ENCODE measurements at places on chromosomes 4 and X.

GRCh38 chr4:13007802-13008470 is 476.2 kb downstream of the RAB28 start:
- no peak for DNase-seq

DNA sequence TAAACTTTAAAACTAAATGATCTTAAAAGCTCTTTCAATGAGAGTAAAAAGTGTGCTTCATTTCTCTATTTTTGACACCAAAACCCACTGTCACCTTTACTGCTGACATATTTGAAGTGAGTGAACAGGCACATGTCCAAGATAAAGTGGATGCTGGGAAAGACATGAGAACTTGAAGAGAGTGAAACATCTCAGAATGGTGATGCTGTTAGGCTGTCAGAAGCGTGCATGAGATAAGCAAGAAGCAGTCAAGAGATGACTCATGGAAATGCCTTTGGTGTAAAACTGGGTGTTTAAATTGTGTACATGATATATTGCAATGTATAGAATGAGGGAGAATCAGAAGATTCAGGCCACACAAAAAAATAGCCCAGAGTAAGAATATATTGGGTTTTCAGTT is 21.8 kb upstream of the GBA3 start:
- DNase-seq: no peak

- DNase-seq: no peak
These were observed 24.9 kb upstream of the HUWE1 start for GRCh38 chrX:53711436-53711835.

DNA sequence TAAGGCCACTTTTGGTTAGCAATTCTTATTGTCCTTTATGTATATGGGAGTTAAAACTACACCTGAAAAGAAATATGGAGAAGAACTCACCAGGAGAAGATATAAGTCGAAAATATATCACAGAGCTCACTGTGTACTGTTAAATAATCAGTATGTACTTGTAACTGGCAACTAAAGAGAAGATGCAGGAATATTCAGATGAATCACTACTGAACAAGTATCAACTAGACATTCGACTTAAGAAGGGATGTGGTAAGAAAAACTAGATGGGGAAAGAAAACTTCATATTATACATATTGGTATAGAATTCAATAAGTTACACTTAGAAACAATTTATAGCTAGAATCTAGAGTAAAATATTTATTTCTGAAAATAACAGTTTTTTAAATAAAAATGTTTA is 230.0 kb downstream of the CAMK2D start:
- no peak for DNase-seq

DNA sequence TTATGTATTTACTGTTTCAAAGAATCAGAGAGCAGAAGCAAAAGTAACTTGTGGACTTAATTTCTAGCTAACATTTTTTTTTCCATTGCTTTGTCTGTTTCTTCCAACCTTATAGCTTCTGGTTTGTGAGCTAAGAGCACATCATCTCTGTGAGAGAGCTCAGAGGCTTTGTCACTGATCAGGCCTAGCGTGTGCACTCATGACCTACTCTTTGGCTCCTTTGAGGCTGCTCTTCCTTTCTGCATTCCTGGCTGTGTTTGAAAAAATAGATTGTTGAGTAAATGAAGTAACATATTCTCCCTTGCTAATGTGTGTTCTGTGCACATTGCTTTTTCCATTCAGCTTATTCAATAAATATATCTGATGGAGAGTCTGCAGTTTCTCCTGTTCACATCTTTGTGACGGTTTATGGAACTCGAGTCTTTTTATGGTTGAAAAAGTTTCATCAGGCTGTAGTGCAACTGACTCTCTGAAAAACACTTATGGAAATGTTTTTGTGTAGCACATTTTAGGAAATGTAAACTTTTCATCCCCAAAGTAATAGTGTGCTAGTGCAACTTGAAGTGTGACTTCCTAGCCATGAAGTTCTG is 133.0 kb downstream of the RAPGEF2 start:
- DNase-seq: no peak

GRCh38 chrX:17527135-17527701 is 152.2 kb downstream of the NHS start:
- DNase-seq: no peak

- no peak for DNase-seq
These were observed 105.5 kb downstream of the MAML3 start for GRCh38 chr4:140048419-140048995.

- DNase-seq: no peak
These were observed 181.4 kb upstream of the PDE5A start for GRCh38 chr4:119810001-119810400.

DNA sequence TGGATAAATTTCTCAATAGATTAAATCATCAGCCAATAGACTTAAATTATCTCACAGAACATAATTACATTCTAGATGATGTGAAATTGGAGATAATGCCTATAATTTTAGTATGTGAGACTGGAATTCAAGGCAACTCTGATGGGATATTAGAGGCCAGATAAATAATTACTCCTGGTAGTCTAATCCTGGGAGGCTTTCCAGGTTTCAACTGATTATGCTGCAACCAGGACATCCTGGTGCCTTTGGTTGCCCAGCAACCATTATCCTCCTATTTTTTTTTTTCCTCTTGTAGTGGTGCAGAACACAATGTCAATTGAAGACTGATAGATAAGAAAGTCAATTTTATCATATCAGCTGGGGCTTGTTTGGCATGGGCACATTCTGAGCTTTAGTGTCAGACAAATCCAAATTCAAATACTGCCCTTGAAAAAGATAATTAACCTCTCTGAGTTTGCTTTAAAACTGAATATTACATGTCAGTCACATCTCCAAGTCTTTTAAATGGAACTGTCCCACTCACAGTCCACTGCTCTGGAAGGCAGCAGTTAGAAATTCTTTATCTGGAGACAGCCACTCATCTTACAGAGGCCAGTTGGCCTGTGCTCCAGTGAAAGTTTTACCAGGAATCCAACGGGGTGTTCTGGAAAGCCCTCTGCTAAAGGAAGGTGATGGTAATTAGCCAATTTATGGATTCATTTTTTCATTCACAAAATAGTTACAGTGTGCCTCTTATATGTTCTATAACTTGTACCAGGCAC is 95.3 kb upstream of the GUCY1A1 start:
- DNase-seq: no peak

GRCh38 chrX:68895341-68895755 is 66.5 kb downstream of the EFNB1 start:
- no peak for DNase-seq

GRCh38 chr4:55880652-55881280 is 27.3 kb downstream of the EXOC1 start:
- no peak for DNase-seq

- no peak for DNase-seq
These were observed 18.9 kb upstream of the CXCL8 start for GRCh38 chr4:73721435-73721834.

GRCh38 chrX:110519906-110520452 is 161.3 kb downstream of the RTL9 start:
- DNase-seq: no peak

GRCh38 chr4:141647966-141648365 is 11.6 kb downstream of the IL15 start:
- no peak for DNase-seq

GRCh38 chrX:20517565-20517964 is 250.9 kb upstream of the RPS6KA3 start:
- no peak for DNase-seq

DNA sequence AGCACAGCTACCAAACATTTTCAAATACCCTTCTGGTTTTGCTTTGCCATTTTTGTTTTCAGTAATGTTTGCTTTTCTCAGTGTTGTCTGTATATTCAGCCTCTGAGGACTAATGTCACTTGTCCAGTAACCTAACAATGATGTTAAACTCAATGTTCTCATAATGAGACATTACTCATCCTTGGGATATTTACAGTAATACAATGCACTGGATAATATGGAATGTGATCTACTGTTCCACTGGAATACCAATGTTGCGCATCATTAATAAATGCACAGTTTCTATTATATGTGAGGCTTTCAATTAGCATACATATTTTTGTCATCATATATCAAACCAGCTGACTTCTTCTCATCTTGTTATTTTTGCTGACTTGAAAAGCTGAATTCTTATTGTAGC is 259.1 kb downstream of the SH2D1A start:
- DNase-seq: no peak

GRCh38 chrX:79466636-79467035 is 99.5 kb upstream of the ITM2A start:
- no peak for DNase-seq

DNA sequence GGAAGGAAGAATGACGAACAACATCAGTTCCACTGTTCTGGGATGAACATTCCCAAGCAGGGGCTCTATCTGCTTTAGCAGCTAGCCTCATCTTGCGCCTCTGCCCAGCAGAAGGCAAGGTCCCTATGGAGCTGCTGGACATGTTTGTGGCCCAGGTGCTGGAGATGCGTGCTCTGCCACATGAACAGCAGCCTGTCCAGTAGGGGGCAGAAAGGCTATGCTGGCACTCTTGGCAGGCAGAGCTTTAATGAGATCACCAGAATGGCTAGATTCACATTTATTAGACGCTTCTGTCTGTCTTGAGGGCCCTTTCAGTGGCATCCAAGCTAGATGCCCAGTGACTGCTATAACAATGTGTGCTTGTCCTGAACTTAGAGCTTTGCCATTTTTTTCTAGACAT is 1826.0 kb downstream of the STIM2 start:
- DNase-seq: peak; percentile 27

DNA sequence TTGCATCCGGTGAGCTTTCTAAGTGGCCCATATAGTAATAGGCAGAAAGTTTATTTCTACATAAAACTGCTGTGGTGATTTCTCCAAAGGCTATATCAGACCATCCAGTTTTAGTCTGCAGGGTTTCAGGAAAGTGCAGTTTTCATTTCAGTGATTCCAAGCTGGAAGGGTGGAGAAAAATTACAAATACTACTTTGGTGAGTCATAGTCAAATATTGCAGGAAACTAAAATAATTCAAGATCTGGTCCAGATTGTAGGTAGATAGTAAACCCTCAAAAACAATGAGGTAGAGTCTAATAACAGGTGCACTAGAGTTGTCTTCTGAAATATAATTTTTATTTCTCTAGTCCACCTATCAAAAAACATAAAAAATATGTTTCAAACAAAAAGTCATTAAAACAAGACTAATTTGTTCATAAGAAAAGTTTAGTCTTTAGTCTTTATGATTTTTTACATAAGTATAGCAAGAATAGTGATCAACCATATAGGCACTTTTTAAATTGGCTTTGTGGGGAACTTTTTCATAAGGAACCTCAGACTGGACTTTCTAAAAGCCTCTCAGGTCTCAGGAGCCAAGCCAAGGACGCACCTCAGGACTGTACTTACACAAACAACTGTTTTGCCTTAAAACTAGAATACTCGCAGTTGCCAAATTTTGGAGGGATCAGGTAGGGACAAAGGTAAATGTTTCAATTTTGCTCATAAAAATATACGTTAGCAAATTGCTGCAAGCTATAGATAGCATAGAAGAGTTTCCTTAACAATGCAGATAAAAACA is 101.8 kb upstream of the TLR3 start:
- no peak for DNase-seq

- no peak for DNase-seq
These were observed 42.1 kb upstream of the SH3RF1 start for GRCh38 chr4:169312690-169313422.

GRCh38 chr4:86451560-86452330 is 91.9 kb upstream of the MAPK10 start:
- no peak for DNase-seq

- DNase-seq: no peak
These were observed 6.3 kb downstream of the FMR1 start for GRCh38 chrX:147917700-147918695.

DNA sequence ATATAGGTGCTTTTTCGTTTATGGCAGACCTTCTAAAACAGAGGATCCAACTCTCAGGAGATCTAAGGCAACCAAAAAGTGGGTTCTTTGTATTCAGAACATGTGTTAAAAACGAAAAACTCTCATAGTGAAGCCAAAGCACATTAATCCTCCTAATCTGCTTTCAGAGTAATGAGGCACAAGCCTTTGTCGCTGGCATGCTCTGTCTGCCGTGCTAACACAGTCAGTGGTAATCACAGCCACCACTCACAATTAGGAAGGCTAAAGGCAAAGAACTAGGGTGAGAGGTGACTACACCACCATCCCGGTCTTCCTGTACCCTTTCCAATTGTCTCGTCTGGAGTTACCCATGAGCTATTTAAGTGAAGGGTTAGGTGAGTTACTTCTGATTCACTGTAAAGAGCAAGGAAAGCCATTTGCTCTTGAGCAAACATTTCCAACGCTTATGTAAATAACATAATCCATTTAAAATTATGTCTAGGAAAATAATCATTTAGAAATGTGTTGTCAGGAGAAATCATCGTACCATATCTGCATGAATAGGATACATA is 40.7 kb downstream of the NPY2R start:
- DNase-seq: peak; percentile 8

DNA sequence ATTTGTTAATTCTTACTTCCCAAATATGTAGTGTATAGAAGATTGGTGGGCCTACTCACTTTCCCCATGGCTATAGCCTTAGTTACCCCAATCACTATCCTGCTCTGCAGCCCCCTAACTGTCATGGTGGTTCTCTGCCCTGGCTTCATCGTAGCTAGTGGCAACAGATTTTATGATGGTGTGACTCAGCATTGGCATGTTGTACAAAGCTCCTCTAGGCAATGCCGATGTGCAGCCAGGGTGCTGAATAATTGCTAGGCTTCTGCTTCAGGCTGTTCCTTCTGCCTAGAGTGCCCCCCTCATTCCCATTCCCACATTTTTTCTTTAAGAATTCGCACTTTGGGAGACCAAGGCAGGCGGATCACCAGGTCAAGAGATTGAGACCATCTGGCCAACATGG is 35.2 kb downstream of the AFF2 start:
- no peak for DNase-seq

DNA sequence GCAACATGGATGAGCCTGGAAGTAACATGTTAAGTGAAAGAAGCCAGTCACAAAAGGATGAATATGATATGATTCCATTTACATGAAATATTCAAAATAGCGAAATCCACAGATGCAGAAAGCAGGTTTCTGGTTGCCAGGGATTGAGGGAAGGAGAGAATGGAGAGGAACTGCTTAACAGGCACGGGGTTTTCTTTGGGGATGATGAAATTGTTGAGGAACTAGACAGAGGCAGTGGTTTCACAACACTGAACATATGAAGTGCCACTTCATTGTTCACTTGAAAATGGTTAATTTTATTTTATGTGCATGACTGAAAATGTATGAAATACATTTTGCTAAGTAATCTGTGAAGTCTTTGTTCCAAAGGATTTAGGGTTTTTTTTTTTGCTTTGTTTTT is 182.5 kb upstream of the TBL1X start:
- DNase-seq: no peak

DNA sequence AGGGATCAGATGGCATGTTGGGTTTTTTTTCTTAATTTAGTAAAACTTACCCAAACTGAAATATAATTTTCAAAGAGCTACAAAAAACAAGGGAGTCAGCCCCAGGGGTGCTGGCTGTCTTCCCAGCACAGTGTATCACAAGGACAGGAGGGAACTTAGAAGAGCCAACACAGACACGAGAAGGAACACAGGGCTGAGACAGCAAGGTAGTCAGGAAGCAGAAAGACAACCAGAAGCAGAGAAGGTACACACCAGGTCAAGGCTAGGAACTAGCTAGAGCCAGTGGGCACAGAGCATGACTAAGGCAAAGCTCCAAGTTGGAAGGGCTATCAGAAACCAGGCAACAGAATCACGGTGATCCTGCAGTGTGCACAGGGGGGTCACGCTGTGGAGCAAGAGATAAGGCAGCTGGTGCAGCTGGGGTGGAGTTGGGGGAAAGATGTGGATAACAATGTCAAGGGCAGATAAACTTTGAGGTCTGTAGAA is 168.7 kb downstream of the NR3C2 start:
- DNase-seq: no peak

- DNase-seq: no peak
These were observed 138.0 kb downstream of the NSUN7 start for GRCh38 chr4:40887764-40888131.

All from NCI-H1930 (cell line).